CD4-positive, alpha-beta memory T cell (primary cell): ENCODE measurements at places on chromosomes 5 and 9.

DNA sequence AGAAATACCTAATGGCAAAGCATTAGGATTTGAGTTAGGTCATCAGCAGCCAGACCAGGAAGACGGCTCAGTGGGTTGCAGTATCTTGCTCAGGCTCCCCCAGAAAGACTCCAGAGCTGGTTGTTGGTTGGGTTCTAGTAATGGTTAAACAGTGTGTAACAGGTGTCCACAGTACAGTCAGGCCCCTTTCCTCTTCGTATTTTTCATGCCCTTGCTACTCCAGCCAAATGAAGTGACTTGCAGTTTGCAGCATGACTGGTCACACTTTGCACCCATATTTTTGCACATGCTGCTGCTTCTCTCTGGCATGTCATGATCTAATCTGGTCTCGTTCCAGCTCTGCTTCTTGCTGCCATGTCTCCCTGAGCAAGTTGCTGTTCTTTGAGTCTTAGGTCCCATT is 60.6 kb upstream of the TRPC7 start:
- H3K4me3 ChIP-seq, result no peak overlapping the region
- H3K27me3 ChIP-seq, result no peaks in the 10 kb centered on the region
- no peaks in the 10 kb centered on the region for H3K4me1 ChIP-seq
- no peak overlapping the region for H3K27ac ChIP-seq

DNA sequence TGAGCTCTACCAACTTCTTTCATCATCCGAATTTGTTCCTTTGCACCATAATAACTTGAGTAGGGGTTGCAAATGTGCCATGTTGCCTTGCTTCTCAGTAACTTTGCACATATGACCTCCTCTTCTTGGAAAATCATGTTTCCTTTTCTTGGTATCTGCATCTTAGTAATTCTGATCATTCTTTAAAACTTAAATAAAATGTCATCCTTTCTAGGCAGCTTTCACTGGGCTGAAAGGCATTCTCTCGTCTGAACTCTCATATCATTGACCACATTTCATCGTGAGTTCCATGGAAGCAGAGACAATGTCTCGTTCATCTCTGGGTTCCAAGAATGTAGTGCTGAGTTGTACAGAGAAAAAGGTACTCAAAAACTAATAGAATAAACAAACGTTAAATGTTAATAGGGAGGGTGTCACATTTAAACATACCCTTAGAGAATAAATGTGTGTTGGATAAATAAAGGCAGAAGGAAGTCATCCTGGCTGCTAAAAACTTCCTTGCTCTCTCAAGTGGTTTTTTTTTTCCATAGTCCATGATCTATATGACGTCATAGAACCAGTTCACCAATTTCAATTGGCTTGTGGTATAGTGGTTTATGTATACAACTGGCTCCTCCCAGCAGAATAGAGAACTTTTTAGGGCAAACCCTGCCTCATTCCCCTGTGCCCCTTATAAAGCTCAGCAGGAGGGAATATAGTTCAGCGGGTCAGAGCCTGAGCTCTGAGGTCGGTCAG is 218.1 kb upstream of the TRIM32 start:
- no peaks in the 10 kb centered on the region for H3K4me1 ChIP-seq
- H3K4me3 ChIP-seq, result no peak overlapping the region
- DNase-seq, result no peak
- no peaks in the 10 kb centered on the region for H3K36me3 ChIP-seq

DNA sequence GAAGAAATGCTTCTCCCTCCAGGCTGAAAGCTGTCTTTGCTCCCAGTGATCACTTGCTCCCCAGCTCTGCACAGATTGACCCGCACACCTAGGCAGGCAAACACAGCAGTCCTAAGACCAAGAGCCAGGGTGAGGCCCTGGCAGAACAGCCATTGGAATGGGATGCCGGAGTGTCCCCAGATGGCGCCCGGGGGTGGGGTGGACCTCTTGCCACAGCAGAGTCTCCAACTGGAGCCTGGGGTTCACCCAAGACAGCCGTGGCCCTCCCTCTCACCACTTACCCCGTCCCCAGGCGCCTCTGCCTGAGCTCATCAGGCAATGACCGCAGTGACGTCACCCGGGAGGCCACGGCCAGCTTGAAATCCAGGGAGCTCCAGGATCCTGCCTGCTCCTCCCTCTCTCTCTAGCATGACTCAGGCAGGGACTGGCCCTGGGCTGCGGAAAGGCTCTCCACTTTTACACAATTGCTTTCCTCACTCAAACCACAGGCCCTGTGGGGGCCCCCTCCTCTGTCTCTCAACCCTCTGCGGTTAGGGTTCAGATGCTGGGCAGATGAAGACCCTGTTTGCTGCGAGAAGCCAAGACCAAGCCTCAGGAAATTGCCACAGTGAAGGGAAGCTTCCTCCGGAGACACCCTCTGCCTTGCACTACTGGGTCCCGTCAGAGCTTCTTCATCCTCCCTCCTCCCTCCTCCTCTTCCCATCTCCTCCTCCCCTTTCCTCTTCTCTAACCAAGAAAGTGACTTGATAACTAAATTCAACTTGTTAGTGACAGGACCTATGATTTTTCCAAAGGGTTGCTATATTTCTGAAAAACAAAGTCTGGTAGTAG is 24.3 kb upstream of the PTGES start:
- H3K27ac ChIP-seq, result no peak overlapping the region
- no peaks in the 10 kb centered on the region for H3K27me3 ChIP-seq
- peak; percentile 6 for DNase-seq
- H3K4me3 ChIP-seq, result no peak overlapping the region

DNA sequence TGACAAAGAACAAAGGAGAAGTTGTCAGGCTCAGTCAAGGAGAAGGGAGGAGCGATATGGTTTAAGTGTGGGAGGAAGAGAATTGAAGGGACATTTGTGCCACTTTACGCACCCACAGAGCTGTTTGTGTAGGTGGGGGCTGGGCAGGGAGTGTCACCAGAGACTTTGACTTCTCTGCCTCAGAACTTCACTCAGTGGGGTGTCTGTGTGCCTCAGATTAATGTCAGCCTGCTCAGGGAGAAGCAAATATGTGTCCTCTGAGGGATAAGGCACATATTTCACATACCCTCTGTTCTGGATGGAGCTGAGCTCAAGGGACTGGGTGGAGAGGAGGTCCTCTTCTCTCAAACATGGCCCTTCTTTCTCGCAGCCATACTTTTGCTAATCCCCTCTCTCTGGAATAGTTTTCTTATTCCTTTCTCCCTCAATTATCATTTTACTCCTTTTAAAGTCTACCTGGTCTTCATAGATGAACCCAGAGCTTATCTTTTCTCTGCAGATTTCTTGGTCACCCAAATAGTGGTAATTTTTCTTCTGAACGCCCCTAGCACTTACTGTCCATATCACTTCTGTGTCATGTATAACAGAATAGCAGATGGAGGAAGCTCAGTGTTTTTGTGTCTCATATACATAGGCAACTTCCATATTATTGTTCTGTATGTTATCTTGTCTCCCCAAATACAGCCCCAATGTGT is 77.0 kb downstream of the IQGAP2 start:
- DNase-seq, result no peak
- no peaks in the 10 kb centered on the region for H3K36me3 ChIP-seq
- H3K27me3 ChIP-seq, result no peaks in the 10 kb centered on the region
- no peak overlapping the region for H3K4me3 ChIP-seq
- H3K27ac ChIP-seq, result no peak overlapping the region
- peaks cover 64% of the 10 kb centered on the region for H3K4me1 ChIP-seq

- no peak for DNase-seq
- H3K4me3 ChIP-seq, result no peak overlapping the region
- no peaks in the 10 kb centered on the region for H3K27me3 ChIP-seq
- no peaks in the 10 kb centered on the region for H3K4me1 ChIP-seq
- H3K27ac ChIP-seq, result no peak overlapping the region
These were observed 93.4 kb upstream of the KIF2A start for GRCh38 chr5:62212648-62213047.

GRCh38 chr9:35669331-35670145 is 4.2 kb upstream of the CA9 start:
- no peak overlapping the region for H3K4me3 ChIP-seq
- no peak overlapping the region for H3K27ac ChIP-seq
- no peak for DNase-seq
- no peaks in the 10 kb centered on the region for H3K27me3 ChIP-seq
- H3K4me1 ChIP-seq, result peaks cover 9% of the 10 kb centered on the region
- no peaks in the 10 kb centered on the region for H3K36me3 ChIP-seq

- H3K4me1 ChIP-seq, result no peaks in the 10 kb centered on the region
- H3K27me3 ChIP-seq, result no peaks in the 10 kb centered on the region
- DNase-seq, result no peak
These were observed 845.9 kb downstream of the CDH9 start for GRCh38 chr5:26192486-26192885.

DNA sequence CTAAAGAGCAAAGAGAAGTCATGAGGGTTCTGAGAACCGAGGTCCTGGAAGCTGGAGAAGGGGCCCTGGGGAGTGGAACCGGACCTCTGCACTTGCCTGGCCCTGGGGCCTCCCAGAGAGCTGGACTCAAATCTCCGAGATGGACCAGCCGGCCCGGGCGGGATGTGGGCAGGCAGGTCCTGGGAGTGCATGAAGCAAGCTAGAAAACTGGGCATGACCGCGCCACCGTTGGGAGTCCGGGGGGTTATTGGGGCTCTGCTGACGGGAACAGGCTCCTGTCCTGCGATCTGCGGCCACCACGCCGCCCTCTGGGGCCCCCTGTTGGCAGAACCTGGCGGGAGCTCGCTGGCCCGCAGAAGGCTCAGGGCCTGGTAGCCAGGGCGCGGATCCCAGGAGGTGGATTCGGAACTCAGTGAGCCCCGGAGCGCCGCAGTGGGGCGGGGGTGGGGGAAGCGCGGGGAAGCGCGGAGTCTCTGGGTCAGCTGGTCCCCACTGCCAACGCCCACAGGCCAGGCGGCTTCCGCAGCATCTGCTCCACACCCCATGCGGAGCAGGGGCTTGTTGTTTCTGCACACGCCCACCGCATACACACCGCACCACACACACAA is 150.6 kb downstream of the ERCC6L2 start:
- no peak overlapping the region for H3K27ac ChIP-seq
- H3K36me3 ChIP-seq, result no peaks in the 10 kb centered on the region
- no peak overlapping the region for H3K4me3 ChIP-seq
- H3K27me3 ChIP-seq, result no peaks in the 10 kb centered on the region

GRCh38 chr5:3622961-3623360 is 27.3 kb downstream of the IRX1 start:
- H3K36me3 ChIP-seq, result no peaks in the 10 kb centered on the region
- no peaks in the 10 kb centered on the region for H3K4me1 ChIP-seq
- H3K27ac ChIP-seq, result no peak overlapping the region
- H3K27me3 ChIP-seq, result no peaks in the 10 kb centered on the region
- H3K4me3 ChIP-seq, result no peak overlapping the region

DNA sequence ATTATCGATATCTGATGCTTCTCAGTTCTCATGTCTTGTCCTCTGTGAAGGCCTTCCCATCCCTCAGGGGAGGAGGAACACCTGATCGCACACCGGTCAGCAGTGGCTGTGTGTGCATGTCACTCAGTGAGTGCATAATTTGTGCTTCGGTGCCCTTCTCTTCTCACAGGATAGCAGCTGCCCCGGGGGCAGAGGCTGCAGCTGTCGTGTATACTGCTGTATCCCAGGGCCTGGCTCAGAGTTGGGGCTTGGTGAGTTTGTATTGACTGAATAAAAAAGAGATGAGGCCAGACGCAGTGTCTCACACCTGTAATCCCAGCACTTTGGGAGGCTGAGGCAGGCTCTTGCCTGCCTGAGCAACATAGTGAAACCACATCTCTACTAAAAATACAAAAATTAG is 49.7 kb upstream of the NCS1 start:
- no peak overlapping the region for H3K27ac ChIP-seq
- H3K4me1 ChIP-seq, result peaks cover 15% of the 10 kb centered on the region
- no peaks in the 10 kb centered on the region for H3K27me3 ChIP-seq
- H3K4me3 ChIP-seq, result no peak overlapping the region

DNA sequence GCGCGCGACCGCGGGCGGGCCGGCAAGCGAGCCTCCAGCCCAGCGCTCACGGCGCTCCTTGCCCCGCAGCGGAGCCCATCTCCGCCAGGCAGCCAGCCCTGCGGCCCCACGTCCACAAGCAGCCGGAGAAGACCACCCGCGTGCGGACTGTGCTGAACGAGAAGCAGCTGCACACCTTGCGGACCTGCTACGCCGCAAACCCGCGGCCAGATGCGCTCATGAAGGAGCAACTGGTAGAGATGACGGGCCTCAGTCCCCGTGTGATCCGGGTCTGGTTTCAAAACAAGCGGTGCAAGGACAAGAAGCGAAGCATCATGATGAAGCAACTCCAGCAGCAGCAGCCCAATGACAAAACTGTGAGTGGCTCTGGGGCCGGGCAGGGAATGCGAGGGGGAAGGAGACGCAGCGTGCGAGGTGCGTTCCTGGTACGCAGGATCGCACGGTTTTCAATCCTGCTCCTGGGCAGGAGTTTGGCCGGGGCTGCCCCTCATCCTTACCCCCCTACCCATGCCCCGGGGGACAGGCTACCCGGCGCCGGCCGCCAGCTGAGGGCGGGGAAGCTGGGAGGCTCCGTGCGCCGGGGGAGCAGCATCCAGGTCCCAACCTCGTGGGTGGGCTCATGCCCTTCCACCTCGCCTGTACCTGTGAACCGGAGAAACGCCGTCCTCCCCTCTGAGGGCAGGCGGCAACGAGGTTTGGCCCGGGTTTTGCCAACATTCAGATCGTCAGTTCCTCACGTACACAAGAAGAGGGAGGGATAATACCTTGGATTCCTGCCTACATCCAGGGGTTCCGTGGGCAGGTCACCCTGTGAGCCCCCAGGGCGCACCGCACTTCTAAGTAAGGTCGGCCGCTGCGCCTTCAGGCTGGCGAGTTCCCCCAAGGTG is 6.6 kb downstream of the ISL1 start:
- H3K27me3 ChIP-seq, result peaks cover 11% of the 10 kb centered on the region
- H3K4me1 ChIP-seq, result no peaks in the 10 kb centered on the region
- no peak overlapping the region for H3K27ac ChIP-seq
- no peak overlapping the region for H3K4me3 ChIP-seq
- no peak for DNase-seq

- H3K4me3 ChIP-seq, result no peak overlapping the region
- no peaks in the 10 kb centered on the region for H3K36me3 ChIP-seq
- H3K27ac ChIP-seq, result no peak overlapping the region
- no peaks in the 10 kb centered on the region for H3K27me3 ChIP-seq
- DNase-seq, result no peak
- H3K4me1 ChIP-seq, result no peaks in the 10 kb centered on the region
These were observed 34.4 kb downstream of the APBA1 start for GRCh38 chr9:69637817-69638200.

- no peaks in the 10 kb centered on the region for H3K4me1 ChIP-seq
- H3K36me3 ChIP-seq, result peaks cover 5% of the 10 kb centered on the region
- no peak overlapping the region for H3K4me3 ChIP-seq
- H3K27me3 ChIP-seq, result no peaks in the 10 kb centered on the region
- H3K27ac ChIP-seq, result no peak overlapping the region
- no peak for DNase-seq
These were observed 64.3 kb downstream of the HABP4 start for GRCh38 chr9:96514108-96514799.

- no peaks in the 10 kb centered on the region for H3K27me3 ChIP-seq
- no peaks in the 10 kb centered on the region for H3K4me1 ChIP-seq
- no peak overlapping the region for H3K27ac ChIP-seq
- DNase-seq, result no peak
- H3K36me3 ChIP-seq, result no peaks in the 10 kb centered on the region
- no peak overlapping the region for H3K4me3 ChIP-seq
These were observed 219.9 kb upstream of the NREP start for GRCh38 chr5:111976705-111977435.

- no peaks in the 10 kb centered on the region for H3K4me1 ChIP-seq
- H3K4me3 ChIP-seq, result no peak overlapping the region
- no peaks in the 10 kb centered on the region for H3K36me3 ChIP-seq
- no peak overlapping the region for H3K27ac ChIP-seq
- DNase-seq, result no peak
These were observed 315.8 kb downstream of the CSNK1G3 start for GRCh38 chr5:123827811-123828210.

GRCh38 chr9:24931894-24932293 is 386.2 kb upstream of the IZUMO3 start:
- no peak for DNase-seq
- no peaks in the 10 kb centered on the region for H3K27me3 ChIP-seq
- H3K4me3 ChIP-seq, result no peak overlapping the region
- no peaks in the 10 kb centered on the region for H3K36me3 ChIP-seq
- H3K27ac ChIP-seq, result no peak overlapping the region
- H3K4me1 ChIP-seq, result no peaks in the 10 kb centered on the region
